AG08395 (cell line): ENCODE measurements at places on chromosomes 16 and 17.
A peak's percentile ranks its signal among the peaks of the same experiment; 100 is the strongest.

- DNase-seq: no peak
Observed at GRCh38 chr17:1008008-1008761, 11.3 kb downstream of the TIMM22 start.

GRCh38 chr17:45225051-45225700 lies 3.5 kb downstream of the FMNL1 start:
- DNase-seq: no peak

- no peak for DNase-seq
Observed at GRCh38 chr16:12646098-12646489, 157.6 kb downstream of the CPPED1 start.

DNA sequence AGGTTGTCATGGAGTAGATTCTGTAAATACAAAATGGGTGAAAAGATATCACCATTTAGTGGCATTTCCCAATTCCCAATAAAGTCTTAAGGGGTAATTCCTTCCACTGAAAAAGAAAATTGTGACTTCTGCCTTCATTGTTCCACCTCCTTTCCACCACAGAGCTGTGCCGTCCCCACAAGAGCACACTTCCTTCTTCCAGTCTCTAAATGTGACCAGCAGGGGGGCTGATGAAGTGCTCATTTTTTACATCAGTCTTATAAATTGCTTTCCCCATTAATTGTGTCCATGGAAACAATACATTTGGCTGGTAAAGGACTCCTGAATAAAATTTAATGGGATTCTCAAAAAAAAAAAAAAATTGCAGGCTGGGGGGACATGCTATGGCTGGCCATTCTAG lies 260.8 kb upstream of the PSMD7 start:
- DNase-seq: peak; percentile 4

DNA sequence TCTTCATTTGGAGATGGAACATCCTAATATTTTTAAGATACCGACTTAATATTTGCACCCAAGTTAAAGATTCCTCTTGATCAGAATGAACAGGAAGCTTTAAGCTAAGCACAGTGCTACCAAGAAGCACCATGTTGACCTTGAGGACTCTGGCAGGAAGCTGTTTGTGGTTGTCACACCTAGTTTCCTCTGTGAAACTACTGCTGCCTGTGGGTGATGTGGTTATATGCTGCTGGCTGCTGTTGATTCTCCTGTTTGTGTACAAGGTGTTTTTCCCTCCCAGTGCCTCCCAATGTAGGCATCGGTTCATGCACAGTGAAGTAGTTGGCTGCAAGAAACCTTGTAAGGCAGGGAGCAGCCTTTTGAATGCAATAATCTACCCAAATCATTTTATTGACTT lies 23.4 kb downstream of the RBL2 start:
- no peak for DNase-seq

DNA sequence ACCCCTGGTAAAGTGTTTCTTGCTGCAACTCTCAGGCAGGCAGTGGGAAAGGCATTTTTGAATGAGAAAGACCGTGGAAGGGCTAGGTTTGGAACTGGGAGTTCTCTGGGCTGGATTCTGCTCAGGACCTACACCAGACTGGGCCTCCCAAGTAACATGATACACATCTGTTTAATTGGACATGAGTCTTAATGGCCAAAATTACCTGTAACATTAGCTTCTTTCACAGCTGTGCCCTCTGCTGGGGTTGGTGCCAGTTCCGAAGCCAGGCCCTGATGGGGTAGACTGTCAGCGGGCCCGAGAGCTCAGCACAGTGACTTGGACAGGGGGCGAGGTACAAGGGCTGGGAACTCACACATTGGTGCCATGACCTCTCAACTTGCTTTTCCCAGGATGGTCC lies 118.9 kb upstream of the IRX3 start:
- DNase-seq: no peak

DNA sequence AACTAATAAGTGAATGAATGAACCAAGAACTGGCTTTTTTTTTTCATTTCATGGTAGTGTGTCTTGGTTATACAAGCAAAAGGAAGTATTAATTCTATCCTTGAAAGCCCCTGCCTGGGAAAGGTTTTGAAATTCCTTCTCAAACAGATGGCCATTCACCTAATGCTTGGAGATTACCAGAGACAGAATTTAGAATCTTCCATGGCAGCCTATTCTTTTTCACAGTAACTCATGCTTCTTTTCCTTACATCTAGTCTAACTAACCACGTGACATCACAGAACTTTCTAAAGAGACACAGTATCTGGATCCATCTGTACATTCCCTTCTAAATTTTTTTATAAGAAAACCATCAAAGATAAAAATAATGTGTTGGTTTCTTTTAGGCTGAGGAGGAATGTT lies 151.6 kb downstream of the FTO start:
- DNase-seq: no peak

GRCh38 chr16:71472051-71472450 lies 10.0 kb upstream of the ZNF23 start:
- DNase-seq: no peak

DNA sequence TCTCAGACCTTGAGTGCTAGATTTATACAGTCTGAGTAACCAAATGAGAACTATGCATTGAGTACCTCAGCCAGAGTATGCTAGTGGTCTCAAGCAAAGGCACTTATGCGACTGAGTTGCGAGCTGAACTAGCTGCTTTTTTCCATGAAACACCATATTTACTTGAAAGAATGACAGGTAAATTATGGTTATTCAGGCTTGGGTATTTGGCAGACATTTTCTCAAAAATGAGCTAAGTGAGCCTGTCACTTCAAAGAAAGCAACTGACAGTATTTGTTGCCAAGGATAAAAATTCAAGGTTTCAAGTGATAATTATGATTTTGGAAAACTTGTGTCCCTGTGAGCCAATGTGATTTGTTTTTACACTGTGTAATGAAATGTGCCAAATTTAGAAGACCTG lies 19.3 kb downstream of the CACNG3 start:
- no peak for DNase-seq

DNA sequence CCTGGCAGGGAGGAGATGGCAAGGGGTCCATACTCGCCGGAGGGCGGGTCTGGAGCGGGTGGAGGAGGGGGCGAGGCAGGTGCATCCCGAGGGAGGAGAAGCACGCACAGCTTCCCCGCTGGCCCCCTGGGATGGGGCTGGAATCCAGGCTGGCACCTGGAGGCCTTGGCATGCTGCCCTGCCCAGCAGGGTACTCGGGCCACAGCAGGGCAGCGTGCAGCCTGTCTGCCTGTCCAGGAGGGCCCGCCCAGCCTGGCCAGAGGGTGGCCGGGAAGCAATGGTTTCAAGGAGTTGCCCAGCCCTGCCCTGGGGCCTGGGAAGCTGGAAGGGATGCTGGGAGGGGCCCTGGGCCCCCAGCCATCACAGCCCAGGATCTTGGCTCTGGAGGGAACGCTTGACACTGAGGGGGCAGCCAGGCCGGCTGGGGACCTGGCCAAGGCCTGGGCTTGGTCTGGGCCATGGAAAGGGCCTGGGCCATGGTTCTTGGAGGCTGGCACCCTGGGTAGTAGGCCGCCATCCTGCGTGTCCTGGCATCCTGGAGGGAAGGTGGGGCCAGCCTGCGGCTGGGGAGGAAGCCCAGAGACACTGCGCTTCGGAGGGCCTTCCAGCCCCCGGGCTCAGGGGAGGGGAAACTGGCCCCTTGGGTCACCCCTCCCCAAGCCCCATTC lies 1.1 kb downstream of the GLIS2 start:
- DNase-seq: peak; percentile 41

- no peak for DNase-seq
Observed at GRCh38 chr17:63950940-63951907, 19.1 kb upstream of the CD79B start.

DNA sequence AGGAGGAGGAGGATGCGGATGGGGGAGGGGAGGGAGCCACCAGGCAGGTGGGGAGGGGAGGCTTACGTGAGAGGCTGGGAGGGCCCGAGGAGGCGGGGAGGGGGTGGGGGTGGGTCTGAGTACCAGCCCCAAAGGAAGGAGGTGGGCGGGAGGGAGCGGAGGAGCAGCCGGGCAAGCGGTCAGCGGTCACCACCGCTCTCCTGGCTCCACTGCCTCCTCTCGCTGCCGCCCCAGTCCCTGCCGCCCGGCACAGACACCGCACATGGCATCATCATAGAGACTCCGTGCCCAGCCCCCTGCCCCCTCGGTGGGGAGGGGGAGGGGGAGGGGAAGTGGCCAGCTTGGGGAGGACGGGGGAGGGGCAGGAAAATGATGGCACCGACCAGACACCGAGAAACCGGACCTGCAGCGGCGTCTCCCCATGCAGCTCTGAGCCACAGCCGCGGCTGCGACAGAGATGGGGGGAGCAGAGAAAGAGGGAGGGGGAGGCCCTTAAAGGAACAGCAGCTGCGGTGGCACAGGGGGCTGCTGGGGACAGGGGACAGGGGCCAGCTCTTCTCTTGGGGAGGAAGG lies at the start of gene TLCD3B:
Gene TLCD3B (minus strand): TSS at position 431 of the 573 bp plus-strand sequence. CDS start 744 bp downstream, outside the sequence.
- no peak for DNase-seq

DNA sequence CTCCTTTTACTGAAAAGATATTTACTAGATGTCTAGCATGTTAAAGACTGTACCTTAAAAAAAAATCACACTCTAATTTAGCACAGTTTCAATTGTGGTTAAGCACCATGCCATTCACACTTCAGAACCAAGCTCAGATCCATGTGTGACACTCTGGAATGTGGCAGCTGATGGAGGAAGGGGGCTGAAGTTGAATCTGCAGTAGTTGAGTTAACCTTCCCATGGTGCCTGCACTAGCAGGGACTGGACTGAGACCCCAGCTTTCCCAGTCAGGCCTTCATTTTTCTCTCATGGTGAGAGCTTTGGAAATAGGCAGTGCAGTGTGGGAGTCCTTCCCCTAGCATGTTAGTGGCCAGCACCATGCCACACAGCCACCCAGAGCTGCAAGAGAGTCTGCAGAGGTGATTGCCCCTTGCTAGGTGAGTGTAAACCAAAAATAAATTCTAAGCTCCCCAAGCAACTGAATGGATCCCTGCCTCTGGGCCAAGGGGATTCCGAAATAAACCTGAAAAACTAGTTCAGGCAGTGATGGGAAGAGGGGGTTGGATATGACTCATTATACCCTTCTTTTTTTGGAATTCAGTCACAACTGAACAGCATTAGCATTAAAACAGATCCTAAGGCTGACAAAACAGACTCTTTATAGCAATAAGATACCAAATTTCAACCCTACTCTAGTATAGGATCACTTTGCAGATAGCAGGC lies 208.5 kb downstream of the WWOX start:
- no peak for DNase-seq

DNA sequence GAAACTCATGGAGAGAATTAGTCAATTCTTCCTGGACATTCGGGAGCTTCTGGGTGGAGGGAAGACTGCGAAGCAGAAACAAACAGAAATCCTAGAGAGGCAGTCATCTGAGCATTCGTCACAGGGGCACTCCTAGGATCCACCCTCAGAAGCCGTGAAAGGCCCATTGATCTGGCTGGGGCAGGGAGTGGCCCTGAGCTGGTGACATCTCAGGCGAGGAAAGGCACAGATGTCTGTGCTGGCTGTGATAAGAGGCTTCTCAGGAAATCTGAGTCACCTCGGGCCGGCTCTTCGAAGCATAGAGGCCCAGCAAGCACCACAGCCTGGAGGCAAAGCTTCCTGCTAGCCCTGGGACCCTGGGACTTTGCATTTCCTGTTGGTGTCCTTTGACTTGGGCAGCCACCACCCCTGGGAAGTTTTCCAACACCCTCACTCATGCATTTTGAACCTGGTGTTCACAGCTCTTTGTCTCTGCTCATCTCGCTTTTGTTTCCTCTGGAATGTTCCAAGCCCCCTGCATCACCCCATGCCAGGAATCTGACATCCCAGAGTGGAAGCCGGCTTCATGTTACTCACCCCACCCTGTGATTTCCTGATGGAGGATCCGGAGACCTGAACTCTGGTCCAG lies 23.3 kb upstream of the CDRT4 start:
- peak; percentile 91 for DNase-seq

GRCh38 chr17:69067274-69068047 lies 6.7 kb upstream of the ABCA9 start:
- DNase-seq: no peak

DNA sequence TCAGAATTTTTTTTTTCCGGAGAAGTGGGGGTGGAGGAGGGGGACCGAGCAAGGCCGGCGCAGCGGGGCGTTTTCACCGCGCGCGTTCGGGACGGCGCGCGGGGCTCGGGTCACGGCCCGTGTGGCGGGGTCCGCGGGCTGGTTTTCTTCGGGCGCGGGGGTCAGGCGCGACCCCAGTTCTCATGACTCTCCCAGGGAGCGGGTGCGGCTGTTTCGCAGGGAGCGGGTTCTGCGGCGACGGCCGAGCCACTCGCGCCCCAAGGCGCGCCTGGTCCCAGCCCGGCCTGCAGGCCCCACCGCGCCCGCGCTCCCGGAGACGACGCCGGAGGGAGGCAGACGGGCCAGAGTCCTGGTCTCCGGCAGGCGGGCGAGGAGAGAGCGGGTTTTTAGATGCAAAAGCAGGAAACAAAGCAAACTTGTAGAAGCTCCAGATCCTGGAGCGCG lies 1.0 kb downstream of the BAHCC1 start:
- DNase-seq: no peak

GRCh38 chr16:20904507-20905081 lies 4.0 kb downstream of the LYRM1 start:
- DNase-seq: peak; percentile 24

DNA sequence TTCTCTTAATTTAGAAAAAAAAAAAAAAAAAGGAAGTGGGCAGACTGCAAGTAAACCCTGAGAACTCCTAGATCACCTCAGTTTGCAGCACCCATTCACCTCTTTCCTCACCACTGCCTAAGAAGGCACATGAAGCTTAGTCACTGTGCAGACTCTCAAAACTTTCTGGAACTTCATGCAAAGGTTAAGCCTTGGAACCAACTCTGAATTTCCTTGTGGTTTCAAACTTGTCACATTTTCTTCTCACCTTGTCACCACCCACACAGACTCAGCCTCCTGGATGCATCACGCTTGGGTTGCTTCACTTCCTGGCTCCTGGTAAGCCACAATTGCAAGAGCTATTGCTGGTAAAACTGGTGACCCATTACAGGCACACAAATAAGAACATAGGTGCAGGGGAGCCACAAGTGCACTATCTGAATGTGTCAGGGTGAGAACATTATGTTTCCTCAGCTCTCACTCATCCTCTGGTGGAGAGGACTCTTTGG lies 15.0 kb upstream of the CPD start:
- DNase-seq: peak; percentile 52

DNA sequence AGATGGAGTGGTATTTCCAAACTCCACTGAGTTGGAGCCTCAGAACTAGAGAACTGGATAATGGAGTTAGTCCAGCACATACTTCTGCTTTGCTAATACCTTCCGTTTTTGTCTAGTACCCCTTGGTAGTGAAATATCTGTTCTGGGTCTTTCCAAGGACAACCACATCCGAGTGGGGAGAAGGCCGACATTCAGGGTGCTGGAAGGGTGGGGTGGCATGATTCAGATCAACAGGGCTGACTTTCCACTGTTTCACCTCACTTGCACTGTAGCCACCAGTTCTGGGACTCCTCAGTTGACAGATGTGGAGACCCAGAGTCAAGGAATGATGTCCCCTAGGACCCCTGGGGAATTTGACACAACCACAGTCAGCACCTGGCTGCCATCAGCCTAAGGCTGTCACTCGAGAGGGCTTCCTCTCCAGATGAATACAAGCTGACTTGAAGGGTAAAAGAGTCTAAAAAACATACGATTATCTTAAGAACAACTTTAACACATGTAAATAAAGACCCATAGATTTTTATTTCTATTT lies 84.8 kb upstream of the HNF1B start:
- DNase-seq: no peak

- no peak for DNase-seq
Observed at GRCh38 chr16:73189136-73189535, 141.2 kb upstream of the ZFHX3 start.
